Mesothelial cell of epicardium (in vitro differentiated cells): ENCODE measurements at places on chromosomes 16 and 17.

- no peak for DNase-seq
These were observed 7.8 kb upstream of the USP31 start for GRCh38 chr16:23156946-23157460.

- DNase-seq: no peak
These were observed 23.1 kb downstream of the PITPNC1 start for GRCh38 chr17:67400193-67400592.

DNA sequence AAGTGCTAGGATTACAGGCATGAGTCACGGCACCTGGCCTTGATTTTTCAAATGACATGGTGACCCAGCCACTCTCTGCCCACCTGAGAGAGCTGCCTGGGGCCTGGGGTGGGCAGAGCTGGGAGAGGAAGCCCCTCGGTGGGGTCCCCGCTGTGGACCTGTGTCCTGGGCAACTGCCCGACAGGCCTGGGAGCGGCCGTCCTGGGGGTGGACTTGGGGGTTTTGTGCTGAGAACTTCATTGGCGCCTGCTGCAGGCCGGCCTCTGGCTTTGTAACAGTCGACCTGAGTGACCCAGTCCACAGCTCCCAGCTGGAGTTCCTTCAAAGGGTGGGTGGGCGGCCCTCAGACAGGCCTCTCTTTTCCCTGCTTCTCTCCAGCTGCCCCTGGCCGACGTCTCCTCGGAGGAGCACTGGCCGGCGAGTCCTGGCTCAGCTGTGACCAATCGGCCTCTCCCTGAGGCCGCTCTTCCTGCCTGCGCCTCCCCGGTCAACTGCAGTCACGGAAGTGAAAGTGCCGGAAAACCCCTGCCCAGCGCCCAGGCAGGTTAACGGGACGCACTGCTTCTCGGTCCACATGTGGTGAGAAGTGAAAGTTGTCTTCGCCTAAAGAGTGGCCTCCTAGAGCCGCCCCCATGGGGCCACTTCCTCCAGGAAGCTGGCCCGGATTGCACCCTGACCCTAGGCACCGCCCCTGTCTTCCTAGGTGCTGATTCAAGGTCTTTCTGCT lies 5.5 kb downstream of the CBFA2T3 start:
- DNase-seq: no peak

DNA sequence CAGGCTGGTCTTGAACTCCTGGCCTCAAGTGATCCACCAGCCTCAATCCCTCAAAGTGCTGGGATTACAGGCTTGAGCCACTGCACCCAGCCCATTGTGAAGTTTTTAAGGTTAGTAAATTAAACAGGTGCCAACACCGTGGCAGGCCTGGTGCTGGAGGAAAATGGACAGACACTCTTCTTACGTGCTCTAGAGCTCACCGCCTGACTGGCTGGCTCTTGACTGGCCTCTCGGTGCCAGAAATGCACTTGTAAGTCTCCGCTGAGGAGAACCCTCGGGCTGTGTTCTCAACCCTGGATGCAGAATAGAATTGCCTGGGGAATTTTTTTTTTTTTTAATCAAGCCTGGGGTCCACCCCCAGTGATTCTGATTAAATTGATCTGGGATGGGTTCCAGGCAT lies 10.3 kb upstream of the HAS3 start:
- no peak for DNase-seq

GRCh38 chr17:57918017-57918895 lies 37.0 kb downstream of the CUEDC1 start:
- DNase-seq: no peak

- DNase-seq: no peak
These were observed 9.4 kb downstream of the MPP3 start for GRCh38 chr17:43823350-43824084.

DNA sequence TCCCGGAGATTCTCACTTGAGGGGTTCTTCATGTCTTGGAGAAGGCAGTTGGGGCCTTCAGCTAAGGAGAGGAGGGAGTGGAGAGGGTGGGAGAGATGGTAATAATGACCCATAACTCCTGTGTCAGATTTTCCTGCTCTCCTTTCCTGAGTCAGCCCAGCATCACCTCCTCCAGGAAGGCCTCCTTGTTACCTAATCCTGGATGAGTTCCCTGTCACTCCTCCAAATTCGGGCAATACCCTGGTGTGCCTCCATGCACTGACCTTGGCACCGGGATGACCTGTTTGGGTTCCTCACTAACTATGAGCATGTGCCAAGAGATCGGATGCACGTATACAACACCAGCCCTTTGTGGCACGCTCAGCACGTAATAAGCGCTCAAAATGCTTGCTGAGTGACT lies 38.8 kb downstream of the SDK2 start:
- no peak for DNase-seq
